NCI-H524 treated with DMSO at 0.1 percent for 48 hours (cell line): ENCODE measurements at places on chromosomes 7 and 10.

GRCh38 chr10:54470324-54470631 is 330.8 kb downstream of the PCDH15 start:
- DNase-seq: no peak

DNA sequence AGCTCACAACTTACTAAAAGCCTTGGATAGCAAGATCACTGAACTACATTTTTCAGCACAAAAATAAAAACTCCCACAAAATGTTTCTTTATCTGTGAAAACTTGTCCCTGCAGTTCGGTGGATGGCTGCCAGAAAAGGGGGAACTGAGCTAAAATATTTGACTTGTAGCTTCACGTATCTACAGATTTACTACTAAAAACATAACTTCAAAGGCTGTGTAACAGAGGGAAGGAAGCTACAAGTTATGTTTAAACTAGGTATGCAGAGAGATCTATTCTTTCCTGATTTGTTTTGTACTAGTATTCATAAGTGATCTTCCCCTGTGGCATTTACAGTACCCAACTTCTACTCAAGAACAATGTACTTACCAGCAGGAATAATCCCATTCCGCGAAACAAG is 25.1 kb downstream of the SGCE start:
- DNase-seq: no peak

DNA sequence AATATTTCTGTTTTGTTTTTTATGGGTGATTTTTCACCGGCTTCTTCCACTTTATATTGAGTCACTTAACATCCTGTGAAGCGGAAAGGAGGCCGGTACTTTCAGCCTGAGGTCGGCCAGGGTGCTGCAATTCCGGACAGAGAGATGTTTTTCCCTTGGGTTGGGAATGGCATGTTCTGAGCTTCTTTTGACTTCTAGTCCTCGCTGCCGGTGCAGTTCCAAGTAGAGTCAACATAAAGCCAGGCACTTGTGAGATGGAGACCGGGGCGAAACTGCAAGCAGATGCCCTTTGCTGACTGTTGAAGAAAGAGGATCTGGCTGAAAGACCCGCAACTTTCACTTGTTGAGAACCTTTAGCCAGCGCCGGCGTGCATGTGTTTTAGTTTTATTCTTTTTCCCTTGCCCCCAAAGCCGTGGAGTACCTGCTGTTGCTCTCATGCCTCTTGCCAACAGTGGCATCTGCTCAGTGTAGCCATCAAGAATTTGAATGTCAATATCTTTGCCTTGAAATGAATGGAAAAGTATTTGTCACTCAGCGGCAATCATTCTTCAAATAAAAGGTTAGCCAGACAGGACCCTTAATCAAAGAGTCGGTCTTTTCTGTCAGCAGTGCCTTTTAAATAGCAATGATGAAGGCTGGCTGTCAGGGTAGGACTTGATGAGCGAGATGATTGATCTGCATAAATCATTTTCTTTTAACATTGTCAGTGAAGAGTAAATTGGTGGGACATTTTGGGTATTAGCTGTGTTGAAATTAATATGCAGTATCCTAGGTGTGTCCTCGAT is 351.2 kb downstream of the LRMDA start:
- DNase-seq: no peak

DNA sequence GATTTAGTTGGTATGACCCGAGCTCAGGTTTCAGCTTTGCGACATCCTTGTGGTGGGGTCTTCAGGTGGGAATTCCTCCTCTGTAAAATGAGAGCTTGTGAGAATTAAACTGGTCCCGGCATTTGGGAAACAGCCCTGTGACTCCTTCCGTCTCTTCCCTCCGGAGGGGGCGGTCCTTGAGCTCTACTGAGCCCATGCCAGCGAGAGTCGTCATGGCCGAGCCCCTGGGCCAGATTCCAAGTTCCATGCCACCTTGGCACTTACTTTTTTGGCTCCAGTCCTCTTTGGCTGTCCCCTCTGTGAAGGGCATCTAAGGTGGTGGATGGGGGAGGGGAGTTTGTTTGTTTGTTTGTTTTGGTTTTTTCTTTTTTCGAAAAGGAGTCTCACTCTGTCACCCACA is 47.6 kb downstream of the GTF2IRD1 start:
- DNase-seq: no peak

GRCh38 chr10:119786117-119786769 is 60.4 kb downstream of the INPP5F start:
- DNase-seq: no peak
